Thyroid gland (tissue), 4 donors: ENCODE measurements at places on chromosomes 4 and X. TPM values are rescaled to one million over a fixed set of nuclear protein-coding genes. Genes with fewer than 3 reads are reported as not detected.

USP17L29 gene
- total RNA-seq = not detected

SOD3 gene
- 162 TPM for total RNA-seq

ERCC6L gene
- total RNA-seq = 0.13 TPM

SERPINA7 gene
- total RNA-seq = not detected

EFHC2 gene
- 8.6 TPM for total RNA-seq

ENAM gene
- not detected for total RNA-seq

LRCH2 gene
- total RNA-seq = 4.6 TPM

PRDM5 gene
- total RNA-seq = 41.4 TPM

- DNase-seq = no peak
These were observed 99.1 kb upstream of the USP38 start for GRCh38 chr4:143085659-143086058.

- DNase-seq = no peak
These were observed 7.6 kb downstream of the ENPEP start for GRCh38 chr4:110483516-110483915.

DNA sequence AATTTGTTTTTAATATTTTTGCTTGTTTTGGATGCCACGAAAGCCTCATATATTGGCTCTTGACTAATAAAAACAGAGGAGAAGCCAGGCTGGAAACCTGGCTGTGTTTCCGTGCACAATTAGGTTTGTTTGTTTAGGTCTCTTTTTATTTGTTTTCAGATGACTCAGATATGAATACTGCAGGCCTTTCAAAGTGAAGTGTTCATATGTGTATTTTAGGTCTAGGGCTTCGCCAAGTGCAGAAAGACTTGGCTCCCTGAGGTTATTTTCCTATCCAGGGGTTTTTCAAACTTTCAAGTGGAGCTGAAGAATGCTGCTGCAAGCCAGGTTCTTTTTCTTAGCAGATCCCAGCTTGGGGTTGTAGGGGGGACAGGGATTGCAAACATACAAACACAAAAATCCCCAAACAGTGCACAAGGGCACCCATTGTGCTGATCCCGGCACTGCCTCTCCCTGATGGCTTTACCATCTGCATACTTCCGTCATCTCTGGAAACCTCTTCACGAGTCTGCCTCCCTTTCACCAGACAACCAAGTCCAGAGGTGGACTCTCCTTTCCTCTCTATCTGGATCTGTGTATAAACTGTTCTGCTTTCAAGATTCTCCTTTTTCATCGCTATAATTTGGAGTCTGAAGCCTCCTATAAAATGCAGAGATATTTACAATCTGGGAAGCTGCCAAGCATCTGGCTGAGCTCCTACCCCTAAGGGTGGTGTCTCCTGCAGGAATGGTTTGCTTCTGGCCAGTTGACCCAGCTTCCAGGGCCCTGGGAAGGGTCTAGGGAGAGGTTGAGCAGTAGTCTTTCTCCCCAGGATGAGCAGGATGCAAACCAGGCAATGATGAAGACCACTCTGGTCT, 108.6 kb downstream of the SMIM20 start:
- peak; percentile 65 for DNase-seq

DNA sequence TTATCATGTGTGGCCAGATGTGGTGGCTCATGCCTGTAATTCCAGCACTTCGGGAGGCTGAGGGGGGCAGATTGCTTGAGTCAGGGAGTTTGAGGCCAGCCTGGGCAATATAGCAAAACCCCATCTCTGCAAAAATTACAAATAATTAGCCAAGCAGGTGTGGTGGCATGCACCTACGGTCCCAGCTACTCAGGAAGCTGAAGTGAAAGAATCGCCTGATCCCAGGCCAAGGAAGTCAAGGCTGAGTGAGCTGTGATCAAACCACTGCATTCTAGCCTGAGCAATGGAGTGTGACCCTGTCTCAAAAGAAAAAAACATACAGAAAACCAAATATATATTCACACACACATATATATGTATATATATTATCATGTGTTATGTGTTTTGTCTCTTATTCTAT, 15.0 kb downstream of the APELA start:
- peak; percentile 23 for DNase-seq

GRCh38 chr4:128338634-128339355, 51.2 kb upstream of the PGRMC2 start:
- no peak for DNase-seq

- DNase-seq = no peak
These were observed 138.3 kb upstream of the USP38 start for GRCh38 chr4:143046454-143046853.

DNA sequence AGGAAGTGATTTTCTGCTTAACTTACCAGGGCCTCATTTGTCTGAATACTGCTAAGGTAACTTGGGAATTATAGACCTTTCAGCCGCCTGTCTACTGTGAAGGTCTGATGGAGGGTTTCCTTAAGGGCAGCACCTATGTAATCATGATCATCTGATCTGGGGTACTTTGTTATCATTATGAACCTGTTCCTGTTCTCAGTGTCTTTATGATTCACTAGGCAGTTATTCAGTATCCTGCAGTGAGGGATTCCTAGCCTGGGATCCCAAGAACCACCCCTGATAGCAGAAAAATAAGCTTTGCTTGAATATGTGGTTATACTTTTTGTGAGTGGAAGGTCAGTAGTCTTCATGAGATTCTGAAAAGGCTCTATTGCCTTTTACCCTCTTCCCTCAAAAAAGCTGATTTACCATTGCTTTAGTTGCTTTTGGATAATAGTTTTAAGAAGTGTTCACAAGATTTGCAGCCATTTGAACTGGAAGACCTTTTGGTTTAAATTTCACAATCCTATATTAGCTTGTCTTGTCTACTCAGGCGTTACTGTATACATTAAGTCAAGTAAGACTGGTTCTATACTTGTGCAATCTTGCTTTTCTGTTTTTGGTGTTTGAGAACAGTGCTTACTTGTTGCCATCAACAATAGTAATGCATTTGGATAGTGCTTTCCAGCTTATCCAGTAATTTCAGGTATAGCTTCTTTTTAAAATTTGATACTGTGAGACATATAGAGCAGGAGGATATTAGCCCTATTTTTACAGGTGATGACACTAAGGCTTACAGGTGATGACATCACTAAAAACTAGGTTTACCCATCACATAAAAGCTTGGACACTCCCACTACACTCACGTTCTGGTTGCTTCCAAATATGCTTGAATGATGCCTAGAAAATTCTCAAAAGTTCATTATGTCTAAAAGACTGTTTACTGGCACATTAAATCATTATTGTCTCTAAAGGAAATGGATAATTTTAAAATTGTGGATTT, 60.0 kb downstream of the FHIP1A start:
- DNase-seq = no peak

DNA sequence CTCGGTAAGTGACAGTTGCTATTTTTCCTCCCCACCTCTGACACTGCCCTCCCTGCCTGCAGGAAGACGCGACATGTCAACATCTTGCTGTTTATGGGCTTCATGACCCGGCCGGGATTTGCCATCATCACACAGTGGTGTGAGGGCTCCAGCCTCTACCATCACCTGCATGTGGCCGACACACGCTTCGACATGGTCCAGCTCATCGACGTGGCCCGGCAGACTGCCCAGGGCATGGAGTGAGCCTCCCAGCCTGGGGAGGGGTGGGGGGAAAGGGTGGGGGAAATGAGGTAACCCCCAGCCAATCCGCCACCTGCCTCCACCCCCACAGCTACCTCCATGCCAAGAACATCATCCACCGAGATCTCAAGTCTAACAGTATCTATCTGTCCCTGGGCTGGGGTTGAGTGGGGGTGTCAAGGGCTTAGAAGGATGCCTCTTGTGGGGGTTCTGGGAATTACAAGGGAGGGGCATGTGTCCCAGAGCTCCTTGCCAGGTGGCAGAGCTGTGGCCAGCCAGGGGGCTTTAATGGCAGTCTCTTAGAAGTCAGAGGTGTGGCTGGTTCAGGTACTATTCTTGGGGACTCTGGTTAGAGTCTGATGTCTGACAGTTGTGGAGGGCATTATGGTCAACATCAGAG, 7.8 kb downstream of the ARAF start:
- DNase-seq = no peak

DNA sequence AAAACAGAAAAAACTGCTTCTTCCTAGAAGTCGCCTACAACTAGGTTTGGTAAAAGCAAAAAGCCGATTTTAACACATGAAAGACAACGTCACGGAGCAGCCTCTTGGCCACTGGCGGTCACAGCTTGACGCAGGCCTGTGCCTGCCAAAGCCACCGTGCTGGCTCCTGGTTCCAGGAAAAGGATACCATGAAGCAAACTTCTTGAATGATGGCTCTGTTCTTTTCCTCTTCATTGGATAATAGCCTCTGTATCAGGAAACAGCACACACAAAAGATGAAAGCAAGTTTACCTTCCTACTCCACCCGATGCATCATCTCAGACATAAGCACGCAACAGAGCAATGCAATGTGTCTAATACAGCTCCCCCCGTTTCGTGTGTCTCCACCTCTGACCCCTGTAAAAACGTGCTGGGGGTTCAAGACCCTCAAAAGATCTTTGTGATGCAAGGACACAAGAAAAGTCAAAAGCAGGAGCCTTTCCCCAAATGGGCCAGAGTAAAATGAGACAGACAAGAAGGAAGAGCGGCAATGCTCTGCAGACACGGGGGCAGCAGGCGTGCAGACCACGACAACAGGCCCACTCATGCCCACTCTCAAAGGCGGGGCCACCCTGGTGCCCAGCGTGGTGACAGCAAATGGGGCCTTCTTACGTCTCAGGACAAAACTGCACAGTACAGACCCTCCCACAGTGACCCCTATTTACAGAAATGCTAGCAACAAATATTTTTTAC, 19.4 kb downstream of the GAK start:
- no peak for DNase-seq
